ENCODE measurements at places on chromosomes 5 and 9.
A peak's percentile ranks its signal among the peaks of the same experiment; 100 is the strongest.

DNA sequence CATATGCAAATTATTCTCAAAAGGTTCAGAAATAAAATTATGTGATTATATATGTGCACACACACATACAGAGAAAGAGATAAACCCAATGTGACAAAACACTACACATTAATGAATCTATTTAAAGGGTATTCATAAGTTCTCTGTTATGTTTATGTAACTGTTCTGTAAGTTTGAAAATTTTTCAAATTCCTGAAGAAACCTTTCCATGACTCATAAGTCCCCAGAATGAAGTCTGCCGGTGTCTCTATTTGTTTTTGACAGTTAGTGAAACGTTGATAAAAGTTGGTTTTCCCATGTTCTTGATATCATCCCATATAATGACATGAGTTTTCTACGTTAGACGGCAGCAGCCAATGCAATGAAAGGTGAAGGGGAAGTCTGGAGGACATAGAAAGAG lies 199.5 kb upstream of the PUM3 start:
- no peaks in the 10 kb centered on the region for H3K4me1 ChIP-seq
- H3K36me3 ChIP-seq: no peaks in the 10 kb centered on the region
- DNase-seq: no peak
- peaks cover 5% of the 10 kb centered on the region for H3K27me3 ChIP-seq
- no peak overlapping the region for H3K27ac ChIP-seq
- no peak overlapping the region for H3K4me3 ChIP-seq

DNA sequence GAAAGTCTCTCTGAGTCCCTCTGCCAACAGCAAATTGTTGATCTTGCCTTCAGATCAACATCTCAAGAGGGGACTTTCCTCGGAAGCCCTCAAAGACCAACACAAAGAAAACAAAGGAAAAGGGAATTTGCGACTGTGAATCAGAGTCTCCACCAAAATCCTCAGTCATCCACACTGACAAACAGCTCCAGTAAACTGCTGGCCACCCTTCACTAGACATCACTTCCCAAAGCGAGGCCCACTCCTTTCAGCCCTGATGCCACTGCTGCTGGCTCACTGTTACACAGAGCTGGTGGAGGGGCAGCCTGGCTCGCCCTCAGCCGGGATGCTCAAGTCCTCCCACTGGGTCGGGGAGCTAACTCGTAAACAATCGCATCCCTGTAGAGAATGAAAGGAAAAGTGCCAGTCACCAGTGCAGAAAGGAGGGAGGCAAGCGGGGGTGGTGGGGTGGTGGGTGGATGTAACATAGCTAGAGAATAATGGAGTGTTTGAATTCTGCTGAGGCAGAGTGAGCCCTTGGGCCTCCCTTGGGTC lies 1.3 kb downstream of the FGF1 start:
- no peak overlapping the region for H3K27ac ChIP-seq
- H3K27me3 ChIP-seq: peaks cover 3% of the 10 kb centered on the region
- DNase-seq: no peak

GRCh38 chr9:21988056-21988990 lies 5.9 kb downstream of the CDKN2A start:
- peaks cover 81% of the 10 kb centered on the region for H3K27me3 ChIP-seq
- H3K27ac ChIP-seq: no peak overlapping the region
- H3K4me1 ChIP-seq: peaks cover 8% of the 10 kb centered on the region
- peaks cover 9% of the 10 kb centered on the region for H3K36me3 ChIP-seq
- no peak for DNase-seq

- no peak for DNase-seq
- H3K36me3 ChIP-seq: no peaks in the 10 kb centered on the region
- no peak overlapping the region for H3K4me3 ChIP-seq
- no peak overlapping the region for H3K27ac ChIP-seq
- H3K4me1 ChIP-seq: no peaks in the 10 kb centered on the region
Measured at GRCh38 chr9:8653855-8654254, 854.3 kb upstream of the DMAC1 start.

- no peak for DNase-seq
- peaks cover 8% of the 10 kb centered on the region for H3K4me1 ChIP-seq
- peaks cover 19% of the 10 kb centered on the region for H3K27me3 ChIP-seq
Measured at GRCh38 chr5:96649681-96650540, 12.3 kb upstream of the CAST start.

DNA sequence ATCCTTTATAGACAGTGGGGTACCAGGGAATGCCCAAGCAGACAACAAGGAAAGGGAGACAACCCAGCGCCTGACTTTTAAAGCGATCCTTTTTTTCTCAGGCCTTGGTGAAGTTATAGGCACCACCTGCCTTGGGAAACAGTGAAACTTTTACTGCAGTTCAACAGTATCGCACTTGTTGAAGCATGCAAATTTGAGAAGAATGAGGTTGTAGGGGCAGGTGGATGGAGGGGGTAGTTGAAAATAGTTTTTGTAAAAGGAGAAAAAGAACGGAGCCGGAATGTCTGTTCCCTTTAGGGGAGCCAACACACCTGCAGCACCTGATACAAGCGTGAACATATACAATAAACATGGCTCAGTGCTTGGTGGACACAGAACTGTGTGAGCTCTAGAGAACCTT lies 190.2 kb upstream of the NR3C1 start:
- no peaks in the 10 kb centered on the region for H3K27me3 ChIP-seq
- no peaks in the 10 kb centered on the region for H3K36me3 ChIP-seq
- H3K4me3 ChIP-seq: no peak overlapping the region
- no peak for DNase-seq
- peaks cover 8% of the 10 kb centered on the region for H3K4me1 ChIP-seq
- no peak overlapping the region for H3K27ac ChIP-seq

GRCh38 chr9:114681594-114682332 lies at the start of gene TEX48:
TSS of gene TEX48 (minus strand) at chr9:114682192. CDS start at chr9:114671723, 10,469 bp downstream.
- peaks cover 19% of the 10 kb centered on the region for H3K36me3 ChIP-seq
- peak; percentile 78 for DNase-seq
- peaks cover 11% of the 10 kb centered on the region for H3K27me3 ChIP-seq

DNA sequence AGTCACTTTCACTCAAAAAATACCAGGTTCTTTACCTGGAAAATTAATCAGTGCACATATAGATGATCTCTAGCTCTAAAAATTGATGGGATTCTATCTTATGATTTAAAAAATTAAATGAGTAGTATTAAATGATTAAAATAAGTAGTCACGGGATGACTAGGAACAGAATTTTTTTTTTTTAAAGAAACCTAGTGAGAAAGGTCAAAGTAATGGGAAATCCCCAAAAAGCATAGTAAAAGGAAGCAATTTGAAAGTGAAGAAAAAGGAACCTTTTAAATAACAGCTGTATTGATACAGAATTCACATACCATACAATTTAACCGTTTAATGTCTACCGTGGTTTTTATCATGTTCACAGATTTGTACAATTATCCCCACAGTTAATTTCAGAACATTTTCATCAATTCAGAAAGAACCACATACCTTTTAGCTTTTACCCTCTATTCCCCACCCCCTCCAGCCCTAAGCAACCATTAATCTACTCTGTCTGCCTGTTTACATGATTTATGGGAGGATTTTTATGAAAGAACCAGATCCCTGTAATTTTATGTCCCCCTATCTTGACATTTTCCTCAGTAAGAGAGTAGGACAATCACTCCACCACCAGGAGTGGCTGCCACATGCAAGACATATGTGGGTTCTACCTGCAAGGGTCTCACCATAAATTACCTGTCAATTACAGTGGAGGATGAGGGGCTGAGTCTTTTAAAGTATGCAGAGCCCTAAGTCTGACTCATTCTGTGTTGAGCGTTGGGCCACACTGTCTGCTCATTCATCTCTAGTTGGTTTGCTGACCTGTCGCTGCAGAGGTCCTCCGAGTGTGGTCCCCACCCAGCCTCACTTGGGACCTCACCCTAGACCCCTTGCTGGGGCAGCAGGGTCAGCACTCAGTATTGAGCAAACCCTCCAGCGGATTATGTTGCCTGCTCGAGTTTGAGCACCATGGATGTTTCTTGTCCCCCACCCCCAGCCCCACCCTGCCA lies 16.0 kb downstream of the ANKRD33B start:
- H3K36me3 ChIP-seq: peaks cover 13% of the 10 kb centered on the region
- peaks cover 56% of the 10 kb centered on the region for H3K4me1 ChIP-seq
- peak overlapping the region; percentile 62 for H3K27ac ChIP-seq
- peak overlapping the region; percentile 15 for H3K4me3 ChIP-seq
- H3K27me3 ChIP-seq: peaks cover 7% of the 10 kb centered on the region

GRCh38 chr9:37760416-37761161 lies 7.0 kb downstream of the TRMT10B start:
- H3K27me3 ChIP-seq: no peaks in the 10 kb centered on the region
- peaks cover 33% of the 10 kb centered on the region for H3K36me3 ChIP-seq
- H3K4me3 ChIP-seq: no peak overlapping the region
- peaks cover 5% of the 10 kb centered on the region for H3K4me1 ChIP-seq

DNA sequence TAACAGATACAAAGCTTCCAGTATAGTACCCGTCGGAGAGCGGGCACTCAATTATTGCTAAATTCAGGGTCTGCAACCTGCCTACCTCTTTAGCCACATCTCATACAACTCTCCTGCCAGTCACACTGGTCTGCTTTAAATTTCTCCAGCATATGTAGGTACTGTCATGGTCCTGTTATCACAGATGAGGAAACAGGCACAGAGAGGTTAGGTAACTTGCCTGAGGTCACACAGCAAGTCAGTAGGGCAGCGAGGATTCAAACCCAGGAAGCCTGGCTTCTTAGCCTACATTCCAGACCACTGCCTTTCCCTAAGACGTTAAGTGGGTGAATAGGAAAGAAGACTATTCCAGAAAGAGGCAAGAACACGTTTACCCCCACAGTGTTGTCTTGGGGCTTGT lies 186.0 kb upstream of the NFIB start:
- no peaks in the 10 kb centered on the region for H3K4me1 ChIP-seq
- DNase-seq: no peak
- H3K4me3 ChIP-seq: no peak overlapping the region
- H3K36me3 ChIP-seq: no peaks in the 10 kb centered on the region
- no peak overlapping the region for H3K27ac ChIP-seq

DNA sequence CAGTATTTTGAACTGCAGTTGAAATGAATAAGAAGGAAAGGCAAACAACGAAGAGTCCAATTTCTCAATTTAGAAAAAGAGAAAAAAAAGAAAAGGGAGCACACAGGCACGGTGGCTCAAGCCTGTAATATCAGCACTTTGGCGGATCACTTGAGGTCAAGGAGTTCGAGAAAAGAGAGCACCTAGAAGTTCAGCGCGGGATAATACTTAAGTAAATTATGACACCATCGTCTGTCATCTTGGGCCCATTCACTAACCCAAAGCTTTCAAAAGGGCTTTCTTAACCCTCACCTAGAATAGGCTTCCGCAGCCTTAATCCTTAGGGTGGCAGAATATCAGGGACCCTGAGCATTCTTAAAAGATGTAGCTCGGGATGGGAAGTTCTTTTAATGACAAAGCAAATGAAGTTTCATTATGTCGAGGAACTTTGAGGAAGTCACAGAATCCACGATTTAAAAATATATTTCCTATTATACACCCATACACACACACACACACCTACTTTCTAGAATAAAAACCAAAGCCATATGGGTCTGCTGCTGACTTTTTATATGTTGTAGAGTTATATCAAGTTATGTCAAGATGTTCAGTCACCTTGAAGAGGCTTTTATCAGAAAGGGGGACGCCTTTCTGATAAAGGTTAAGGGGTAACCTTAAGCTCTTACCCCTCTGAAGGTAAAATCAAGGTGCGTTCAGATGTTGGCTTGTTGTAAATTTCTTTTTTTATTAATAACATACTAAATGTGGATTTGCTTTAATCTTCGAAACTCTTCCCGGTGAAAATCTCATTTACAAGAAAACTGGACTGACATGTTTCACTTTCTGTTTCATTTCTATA lies 602 bp upstream of the CD274 start:
- no peaks in the 10 kb centered on the region for H3K27me3 ChIP-seq
- peak overlapping the region; percentile 95 for H3K27ac ChIP-seq
- H3K4me1 ChIP-seq: peaks cover 73% of the 10 kb centered on the region
- peak overlapping the region; percentile 96 for H3K4me3 ChIP-seq
- H3K36me3 ChIP-seq: peaks cover 15% of the 10 kb centered on the region

DNA sequence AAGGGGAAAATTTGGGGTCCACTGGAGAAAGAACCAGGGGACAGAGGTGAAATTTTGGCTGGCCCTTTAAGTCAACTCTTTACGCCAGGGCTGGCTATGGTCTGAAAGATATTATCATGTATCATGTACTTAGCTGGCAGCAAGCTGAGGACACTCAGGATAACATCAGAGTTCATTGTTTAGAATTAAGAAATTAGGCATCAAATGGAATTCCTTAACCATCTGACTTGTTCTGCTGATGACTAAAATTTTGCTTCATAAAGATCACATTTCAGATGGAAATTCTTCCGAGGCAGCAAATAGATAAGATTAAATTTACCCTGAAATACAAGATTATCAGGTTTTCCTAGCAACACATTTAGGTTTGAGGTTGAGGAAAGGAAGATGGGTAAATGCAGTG lies 269.4 kb upstream of the KLF9 start:
- H3K4me3 ChIP-seq: no peak overlapping the region
- no peak overlapping the region for H3K27ac ChIP-seq
- H3K36me3 ChIP-seq: no peaks in the 10 kb centered on the region
- no peak for DNase-seq
- no peaks in the 10 kb centered on the region for H3K4me1 ChIP-seq
- H3K27me3 ChIP-seq: peaks cover 5% of the 10 kb centered on the region

DNA sequence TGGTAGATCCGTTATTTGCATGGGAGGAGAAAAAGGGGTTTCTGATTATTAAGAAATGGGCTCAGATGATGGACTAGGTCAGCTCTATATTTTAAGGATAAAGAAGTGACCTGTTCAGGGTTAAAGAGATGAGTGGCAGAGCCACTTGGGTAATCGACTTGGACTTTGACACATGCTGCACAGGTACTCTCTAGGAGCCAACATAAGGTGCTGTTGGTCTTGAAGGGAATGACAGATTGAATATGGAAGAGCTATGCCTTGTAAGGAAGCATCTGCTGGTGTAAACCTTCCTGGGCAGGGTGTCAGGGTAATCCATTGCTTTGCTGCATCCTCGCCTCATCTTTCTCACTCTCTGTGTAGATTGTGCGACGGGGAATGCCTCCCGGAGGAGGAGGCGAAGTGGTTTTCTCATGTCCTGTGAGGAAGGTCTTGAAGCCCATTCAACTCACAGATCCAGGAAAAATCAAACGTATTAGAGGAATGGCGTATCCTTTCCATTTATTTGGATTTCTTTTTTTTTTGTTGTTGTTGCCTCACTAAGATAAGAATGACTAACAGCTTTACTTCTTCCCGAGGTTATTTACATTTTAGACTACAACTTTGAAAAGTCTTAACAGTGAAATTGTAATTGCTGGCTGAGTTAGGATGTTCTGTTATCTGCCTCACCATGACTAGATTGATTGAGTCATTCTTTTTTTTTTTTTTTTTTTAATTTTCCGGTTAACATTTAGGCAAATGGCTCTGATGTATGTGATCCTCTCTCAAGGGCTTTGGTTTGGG lies 41.2 kb downstream of the RCL1 start:
- peaks cover 68% of the 10 kb centered on the region for H3K36me3 ChIP-seq
- H3K27me3 ChIP-seq: no peaks in the 10 kb centered on the region
- H3K4me3 ChIP-seq: no peak overlapping the region

GRCh38 chr5:155783246-155783645 lies 543.7 kb upstream of the SGCD start:
- DNase-seq: no peak
- H3K4me1 ChIP-seq: no peaks in the 10 kb centered on the region
- H3K36me3 ChIP-seq: no peaks in the 10 kb centered on the region

GRCh38 chr5:116771466-116772151 lies 197.0 kb upstream of the SEMA6A start:
- no peaks in the 10 kb centered on the region for H3K27me3 ChIP-seq
- no peak overlapping the region for H3K4me3 ChIP-seq
- H3K4me1 ChIP-seq: no peaks in the 10 kb centered on the region

GRCh38 chr5:51652980-51653379 lies 269.7 kb downstream of the ISL1 start:
- no peak overlapping the region for H3K4me3 ChIP-seq
- no peaks in the 10 kb centered on the region for H3K27me3 ChIP-seq
- no peak for DNase-seq
- no peaks in the 10 kb centered on the region for H3K36me3 ChIP-seq
- no peak overlapping the region for H3K27ac ChIP-seq
- no peaks in the 10 kb centered on the region for H3K4me1 ChIP-seq

Measured in activated naive CD8-positive, alpha-beta T cell treated with anti-CD3 and anti-CD28 coated beads for 36 hours (primary cell).